ENCODE measurements at places on chromosomes 3 and 15. TPM values are rescaled to one million over a fixed set of nuclear protein-coding genes. Genes with fewer than 3 reads are reported as not detected.

DNA sequence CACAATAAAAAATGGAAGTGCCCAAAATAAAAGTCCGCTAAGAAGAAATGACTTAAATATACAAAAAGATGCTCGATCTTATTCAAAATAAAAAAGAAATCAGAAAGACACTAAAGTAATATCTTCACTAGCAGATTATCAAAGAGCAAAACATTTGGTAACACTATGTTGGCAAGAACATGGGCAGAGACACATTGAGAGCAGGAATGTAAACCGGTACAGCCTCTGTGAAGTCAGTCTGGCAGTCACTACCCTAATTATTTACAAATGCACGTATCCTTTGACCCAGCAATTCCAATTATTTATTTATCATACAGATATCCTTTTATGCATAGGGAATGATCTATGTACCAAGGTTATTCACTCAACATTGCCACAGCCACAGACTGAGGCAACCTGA, 34.5 kb downstream of the TBL1XR1 start:
- no peak for DNase-seq

SERINC4 gene
- 0.05 TPM for total RNA-seq

ITIH1 gene
- not detected for total RNA-seq

SKOR1 gene
- total RNA-seq = 0.10 TPM

- DNase-seq = peak; percentile 25
These were observed 63.3 kb upstream of the DCBLD2 start for GRCh38 chr3:98964784-98965183.

CXCR6 gene
- not detected for total RNA-seq

GRCh38 chr3:106215047-106215446, 346.2 kb upstream of the CBLB start:
- peak; percentile 57 for DNase-seq

ADAMTS17 gene
- 1.4 TPM for total RNA-seq

DNA sequence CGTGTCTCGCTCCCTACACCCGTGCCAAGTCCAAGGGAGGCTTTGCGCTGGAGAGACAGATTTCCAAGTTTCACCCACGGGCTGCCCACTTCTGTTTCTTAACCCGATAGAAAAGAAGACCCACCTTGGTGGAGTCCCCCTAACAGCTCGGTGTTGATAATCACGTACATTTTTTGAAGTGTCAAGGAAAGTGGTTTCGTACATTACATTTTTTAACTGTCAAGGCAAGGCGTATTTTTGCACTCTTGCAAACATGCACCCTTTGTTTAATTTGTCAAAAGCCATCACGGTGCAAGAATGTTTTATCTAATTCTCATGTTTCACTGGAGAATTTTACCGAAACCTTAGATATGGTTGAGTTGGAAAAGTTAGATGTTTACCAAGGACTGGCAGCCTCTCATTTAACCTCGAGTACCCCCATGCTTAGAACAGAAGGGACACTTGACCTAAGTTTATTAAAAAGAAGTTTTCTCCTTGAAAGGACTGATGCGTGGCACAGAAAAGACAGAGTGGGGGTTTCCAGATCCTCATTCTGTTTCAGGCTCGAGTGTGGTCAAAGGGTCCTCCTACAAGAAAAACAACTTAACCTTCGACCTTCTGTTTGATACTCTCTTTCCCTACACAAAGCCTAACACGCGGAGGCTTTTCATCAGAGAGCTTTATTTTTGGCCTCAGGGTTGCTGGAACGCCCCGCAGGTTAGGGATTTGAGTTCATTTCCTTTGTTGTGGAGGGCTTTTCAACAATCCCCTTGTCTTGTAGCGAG, 882 bp downstream of the GXYLT2 start:
- peak; percentile 18 for DNase-seq

GRCh38 chr3:39011191-39011736, 40.5 kb downstream of the SCN11A start:
- no peak for DNase-seq

GRCh38 chr3:12591997-12592715, 35.3 kb downstream of the MKRN2 start:
- no peak for DNase-seq

- DNase-seq = no peak
These were observed 723.9 kb upstream of the ALCAM start for GRCh38 chr3:104642827-104643226.

PRR20G gene
- total RNA-seq = not detected

GRCh38 chr3:12993517-12994356, 79.5 kb downstream of the IQSEC1 start:
- no peak for DNase-seq

DNA sequence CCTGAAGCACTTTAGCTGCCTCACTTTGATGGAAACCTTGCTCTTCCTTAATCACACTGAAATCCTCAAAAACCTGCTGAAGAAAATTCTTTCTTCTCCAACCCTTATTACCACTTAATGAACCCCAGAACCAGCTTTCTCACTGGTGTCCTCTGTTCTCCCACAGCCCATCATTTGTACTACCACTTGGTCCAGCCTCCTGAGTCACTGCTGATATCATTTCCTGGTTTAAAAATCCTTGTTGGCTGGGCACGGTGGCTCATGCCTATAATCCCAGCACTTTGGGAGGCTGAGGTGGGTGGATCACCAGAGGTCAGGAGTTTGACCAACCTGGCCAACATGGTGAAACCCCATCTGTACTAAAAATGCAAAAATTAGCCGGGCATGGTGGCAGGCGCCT, 418.6 kb upstream of the KCNMB2 start:
- DNase-seq = no peak

DNA sequence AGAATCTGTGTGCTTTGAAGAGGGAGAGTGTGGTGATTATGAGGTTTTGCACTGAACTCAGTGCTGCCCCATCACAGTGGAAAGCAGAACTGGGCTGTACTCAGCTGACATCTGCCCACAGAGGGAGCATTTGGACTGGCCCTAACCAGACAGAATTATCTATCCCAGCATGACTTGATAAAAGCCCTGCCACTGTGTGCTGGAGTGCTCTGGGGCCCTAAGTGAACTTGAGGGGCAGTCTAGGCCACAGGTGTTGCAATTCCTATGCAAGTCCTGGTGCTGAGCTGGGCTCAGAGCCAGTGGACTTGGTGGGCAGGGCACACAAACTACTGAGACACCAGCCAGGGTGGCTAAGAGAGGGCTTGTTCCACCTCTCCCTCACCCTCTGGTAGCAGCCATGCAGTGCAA, 269.2 kb upstream of the CTNNB1 start:
- peak; percentile 68 for DNase-seq

- DNase-seq = no peak
These were observed 21.0 kb downstream of the RAB8B start for GRCh38 chr15:63210151-63211091.

GRCh38 chr3:2420919-2421318, 322.3 kb downstream of the CNTN4 start:
- DNase-seq = peak; percentile 77

DNA sequence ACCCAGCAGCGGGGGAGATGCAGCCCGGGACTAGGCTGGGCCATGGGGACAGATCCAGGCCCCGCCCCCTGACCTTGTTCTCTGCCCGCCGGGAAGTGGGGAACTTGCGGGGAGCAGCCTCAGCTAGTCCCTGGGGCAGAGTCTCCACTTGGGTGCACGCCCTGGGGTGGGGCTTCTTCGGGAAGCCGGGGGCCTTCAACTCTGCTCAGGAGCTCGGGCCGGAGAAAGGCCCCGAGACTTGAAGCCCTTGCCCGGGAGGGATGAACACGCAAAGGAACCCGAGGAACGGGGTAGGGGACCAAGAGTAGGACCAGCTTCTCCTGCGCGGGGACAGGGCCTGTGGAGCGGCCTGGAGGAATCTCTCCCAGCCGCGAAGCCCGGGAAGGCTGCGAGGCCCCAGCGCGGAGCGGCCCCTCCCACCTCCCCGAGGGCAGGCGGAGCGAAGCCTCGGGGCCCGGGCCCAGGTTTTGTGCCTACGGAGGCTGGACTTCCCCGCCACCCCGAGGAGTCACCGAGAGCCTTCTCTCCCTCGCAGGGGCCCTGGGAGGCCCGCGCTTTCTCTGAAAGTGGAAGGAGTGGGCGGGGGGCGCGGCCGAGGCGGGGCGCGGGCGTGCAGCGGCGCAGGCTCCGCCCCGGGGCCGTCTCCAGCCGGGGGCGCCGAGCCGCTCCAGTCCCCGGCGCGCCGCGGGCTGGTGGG, at the start of gene ITPKA:
Gene ITPKA (plus strand): TSS at position 670 of the 697 bp plus-strand sequence. CDS start 54 bp downstream, outside the sequence.
- peak; percentile 26 for DNase-seq

- DNase-seq = peak; percentile 52
These were observed 118.7 kb downstream of the NUP210 start for GRCh38 chr3:13301286-13301987.

PLA1A gene
- total RNA-seq = 5.1 TPM

GRCh38 chr3:46845397-46845859, 17.8 kb downstream of the MYL3 start:
- peak; percentile 61 for DNase-seq

NXPE3 gene
- total RNA-seq = 32.0 TPM

ISLR2 gene
- total RNA-seq = not detected

DNA sequence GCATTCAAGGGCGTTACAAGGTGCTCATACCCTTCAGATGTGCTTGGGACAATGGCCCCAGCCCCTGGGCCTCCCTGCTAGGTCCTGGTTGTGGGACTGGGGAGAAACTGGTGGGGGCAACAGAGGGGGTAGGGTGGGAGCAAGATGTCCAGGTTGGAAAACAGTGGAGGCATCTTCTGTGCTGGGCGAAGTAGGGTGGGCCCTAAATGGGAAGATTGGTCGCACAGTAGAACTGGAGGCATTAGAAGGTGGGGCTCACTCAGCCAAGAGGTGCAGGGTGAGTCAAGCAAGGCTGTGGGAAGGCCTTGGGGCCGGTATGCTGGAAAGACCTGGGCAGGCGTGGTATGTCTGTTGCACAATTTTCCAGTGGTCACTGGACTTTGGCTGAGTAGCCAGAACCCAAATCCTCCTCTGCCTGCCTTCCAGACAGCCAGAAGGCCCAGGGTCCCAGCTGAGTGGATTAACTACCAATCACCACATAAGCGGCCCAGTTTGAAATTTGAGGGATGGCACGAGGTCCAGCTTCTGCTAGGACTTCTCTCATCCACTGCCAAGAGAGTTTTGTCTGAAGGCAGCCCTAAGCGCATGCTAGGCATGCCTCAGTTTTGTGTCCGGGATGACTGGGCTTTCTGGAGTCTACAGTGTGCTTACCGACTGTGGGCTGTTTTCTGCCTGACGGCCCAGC, 74.5 kb downstream of the LSM3 start:
- peak; percentile 91 for DNase-seq

- no peak for DNase-seq
These were observed 78.2 kb upstream of the TJP1 start for GRCh38 chr15:29900237-29901189.

DNA sequence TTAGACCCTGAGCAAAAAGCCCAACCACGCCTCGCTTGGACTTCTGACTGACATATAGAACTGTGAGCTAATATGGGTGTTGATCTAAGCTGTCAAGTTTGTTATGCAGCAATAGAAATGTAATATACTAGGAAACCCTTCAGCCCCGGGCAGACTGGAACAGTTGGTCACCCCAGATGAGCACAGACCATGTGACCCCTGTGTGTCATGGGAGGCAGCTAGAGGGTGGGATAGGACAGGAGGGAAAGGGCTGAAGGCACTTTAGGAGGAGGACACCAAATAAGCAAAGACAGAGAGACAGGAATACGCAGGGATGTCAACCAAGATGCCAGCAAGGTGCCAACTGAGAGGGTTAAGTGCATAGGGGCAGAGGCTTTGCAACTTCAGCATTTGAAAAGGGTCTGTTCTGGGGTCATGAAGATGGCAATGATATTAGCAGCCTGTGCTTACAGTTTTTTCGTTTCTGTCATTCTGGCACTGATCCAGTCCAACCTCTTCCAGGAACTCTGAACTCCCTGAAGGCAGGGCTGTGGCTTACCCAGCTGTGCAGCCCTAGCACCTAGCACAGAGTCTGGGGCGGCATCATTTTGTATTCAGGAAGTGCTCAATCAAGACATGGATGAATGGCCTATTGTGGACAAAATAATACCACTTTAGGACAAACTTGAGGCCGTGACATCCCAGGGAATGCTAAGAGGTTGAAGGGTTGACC, 51.4 kb downstream of the HES1 start:
- no peak for DNase-seq

- no peak for DNase-seq
These were observed 47.8 kb upstream of the ZBTB38 start for GRCh38 chr3:141320399-141321108.

DNA sequence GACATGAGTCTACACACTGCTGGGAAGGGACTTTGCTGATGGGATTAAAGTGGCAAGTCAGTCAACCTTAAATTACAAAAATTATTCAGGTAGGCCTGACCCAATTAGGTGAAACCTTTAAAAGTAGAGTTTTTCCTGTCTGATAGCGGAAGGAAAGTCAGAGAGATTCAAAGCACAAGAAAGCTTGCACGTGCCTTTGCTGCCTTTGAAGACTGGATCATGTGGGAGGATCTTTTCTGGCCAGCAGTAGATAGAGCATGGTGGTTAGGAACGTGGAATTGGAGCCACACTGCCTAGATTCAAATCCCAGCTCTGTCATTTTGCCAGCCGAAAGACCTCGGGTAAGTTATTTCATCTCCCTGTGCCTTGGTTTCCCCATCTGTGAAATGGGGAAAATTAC, 265.8 kb upstream of the PROK2 start:
- DNase-seq = peak; percentile 9

DNA sequence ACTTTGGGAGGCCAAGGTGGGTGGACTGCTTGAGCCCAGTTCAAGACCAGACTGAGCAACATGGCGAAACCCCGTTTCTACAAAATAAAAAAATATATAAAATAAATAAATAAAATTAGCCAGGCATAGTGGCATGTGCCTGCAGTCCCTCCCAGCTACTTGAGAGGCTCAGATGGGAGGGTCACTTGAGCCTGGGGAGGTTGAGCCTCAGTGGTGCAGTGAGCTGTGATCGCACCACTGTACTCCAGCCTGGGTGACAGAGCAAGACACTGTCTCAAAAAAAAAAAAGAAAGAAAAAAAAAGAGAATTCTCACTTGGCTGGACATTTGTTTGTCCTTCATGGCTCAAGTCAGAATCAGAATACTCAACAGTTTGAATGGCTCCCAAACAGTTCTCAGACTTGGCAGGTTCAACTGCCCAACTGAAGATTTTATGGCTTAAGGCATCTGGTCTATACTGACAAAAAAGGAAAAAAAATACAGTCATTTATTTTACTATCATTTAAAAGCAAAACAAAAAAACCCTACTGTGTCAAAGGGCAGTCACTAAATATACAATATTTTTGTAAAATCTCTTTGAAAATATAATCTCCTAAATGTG, 106.6 kb downstream of the FBXL22 start:
- DNase-seq = no peak

DNA sequence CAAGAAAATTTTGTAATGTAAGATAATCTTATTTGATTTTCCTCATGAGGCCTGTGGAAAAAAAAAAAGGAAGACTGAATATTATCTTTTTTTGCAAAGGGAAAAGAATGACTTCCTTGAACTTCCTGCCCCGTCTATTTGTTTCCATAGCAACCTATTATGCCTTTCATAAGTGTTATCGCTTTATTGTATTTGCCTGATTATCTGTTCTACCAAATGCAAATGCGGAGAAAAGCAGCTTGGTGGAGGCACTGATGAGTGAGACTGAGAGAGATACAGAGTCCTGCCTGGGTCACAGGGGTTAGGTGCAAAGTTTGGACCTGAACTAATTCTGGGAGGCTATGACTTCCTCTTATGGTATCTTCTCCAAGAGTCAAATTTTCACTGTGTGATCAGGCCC, 334.0 kb upstream of the KCNMB2 start:
- no peak for DNase-seq

GRCh38 chr15:96586901-96587300, 256.4 kb downstream of the NR2F2 start:
- no peak for DNase-seq

GRCh38 chr3:124582196-124582595, 148.1 kb upstream of the UMPS start:
- no peak for DNase-seq

DGKG gene
- 0.15 TPM for total RNA-seq
